Hepatic stellate cell (primary cell): ENCODE measurements at places on chromosomes 2 and 18.

DNA sequence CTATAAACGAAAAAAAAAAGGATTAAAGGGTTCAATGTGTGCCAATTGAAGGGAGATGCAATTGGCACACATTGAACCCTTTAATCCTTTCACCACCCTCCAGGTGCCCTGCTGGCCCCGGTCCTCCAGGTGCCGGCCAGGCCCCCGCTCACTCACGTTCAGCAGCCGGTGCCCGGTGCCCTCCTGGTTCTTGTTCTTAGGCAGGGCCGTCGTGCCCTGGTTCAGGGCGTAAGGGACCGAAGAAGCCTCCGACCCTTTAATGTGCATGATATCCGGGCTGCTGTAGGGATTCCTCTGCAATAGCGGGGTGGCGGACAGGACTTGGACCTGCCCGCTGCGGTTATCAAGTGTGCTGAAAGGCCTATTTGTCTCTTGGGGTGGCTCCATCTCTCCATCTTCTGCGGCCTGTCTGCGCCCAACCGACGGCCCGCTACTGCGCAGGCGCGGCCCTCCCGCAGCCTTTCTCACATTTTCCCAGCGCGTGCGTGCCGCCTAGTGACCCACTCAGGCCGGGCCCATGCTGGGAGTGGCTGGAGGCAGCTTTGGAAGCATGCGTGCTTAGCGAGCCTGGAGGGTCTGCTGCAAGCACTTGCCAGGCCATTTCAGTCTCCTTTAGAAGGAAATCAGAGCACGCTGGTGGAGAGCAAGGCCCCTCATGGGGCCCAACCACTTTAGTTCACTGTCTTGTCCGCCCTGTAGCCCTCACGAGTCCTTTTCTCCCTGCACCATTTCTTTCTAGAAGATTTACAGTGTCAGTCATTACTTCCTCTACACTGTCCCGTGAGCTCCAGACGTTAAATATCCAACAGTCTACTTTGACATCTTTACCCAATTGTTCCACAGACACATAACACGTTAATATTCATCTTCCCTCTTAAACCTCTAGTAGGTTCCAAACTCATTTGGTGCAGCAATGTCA lies 24.3 kb downstream of the TMEM237 start:
- peak; percentile 84 for DNase-seq

GRCh38 chr2:227406177-227407031 lies 18.7 kb upstream of the SCYGR1 start:
- peak; percentile 85 for DNase-seq

DNA sequence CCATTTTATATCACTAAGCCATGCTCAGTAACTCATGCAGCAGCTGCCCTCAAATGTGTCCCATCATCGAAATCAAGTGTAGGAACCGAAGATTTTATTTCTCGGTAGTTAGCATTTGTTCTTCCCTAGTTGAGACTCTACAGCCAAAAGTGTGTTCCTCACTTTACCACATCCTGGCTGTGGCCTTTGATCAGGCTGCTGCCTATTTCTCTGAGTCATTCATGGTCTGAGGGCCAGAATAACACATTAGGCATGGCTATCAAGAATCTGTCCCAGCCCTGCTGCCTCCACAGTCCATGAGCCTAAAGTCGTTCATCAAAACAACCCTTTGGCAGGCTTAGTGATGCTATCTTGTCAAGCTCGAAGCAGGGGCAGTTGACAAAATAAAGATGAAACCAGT lies 300.1 kb downstream of the TDRD15 start:
- no peak for DNase-seq

DNA sequence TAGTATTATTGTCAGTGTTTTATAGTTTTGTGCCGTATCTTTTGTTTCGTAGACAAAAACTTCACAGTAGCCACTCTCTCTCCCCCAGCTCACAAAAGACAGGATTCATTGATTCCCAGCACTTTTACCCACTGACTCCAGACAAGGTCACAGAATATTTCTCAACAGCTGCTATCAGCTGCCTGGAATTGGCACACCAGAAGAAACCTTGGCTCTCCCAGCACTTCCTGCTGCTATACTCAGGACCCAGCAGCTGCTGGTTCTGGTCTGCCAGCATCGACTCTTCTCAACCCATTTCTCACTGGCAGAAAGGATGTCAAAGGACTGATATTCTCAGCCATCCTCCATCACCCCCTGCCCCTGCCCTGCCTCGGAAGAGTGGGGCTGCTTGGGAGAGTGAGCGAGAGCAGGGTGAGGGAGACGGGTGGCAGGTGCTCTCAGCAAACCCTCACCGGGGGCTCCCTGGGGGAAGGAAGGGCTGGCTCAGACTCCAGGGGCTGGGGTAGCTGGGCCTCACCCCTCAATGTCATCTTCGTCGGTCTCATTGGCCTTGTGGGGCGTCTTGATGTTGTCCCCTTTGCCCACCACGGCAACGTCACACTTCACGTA lies 6.1 kb upstream of the OTOF start:
- no peak for DNase-seq

- no peak for DNase-seq
These were observed 142.9 kb downstream of the ASB1 start for GRCh38 chr2:238569507-238570195.

DNA sequence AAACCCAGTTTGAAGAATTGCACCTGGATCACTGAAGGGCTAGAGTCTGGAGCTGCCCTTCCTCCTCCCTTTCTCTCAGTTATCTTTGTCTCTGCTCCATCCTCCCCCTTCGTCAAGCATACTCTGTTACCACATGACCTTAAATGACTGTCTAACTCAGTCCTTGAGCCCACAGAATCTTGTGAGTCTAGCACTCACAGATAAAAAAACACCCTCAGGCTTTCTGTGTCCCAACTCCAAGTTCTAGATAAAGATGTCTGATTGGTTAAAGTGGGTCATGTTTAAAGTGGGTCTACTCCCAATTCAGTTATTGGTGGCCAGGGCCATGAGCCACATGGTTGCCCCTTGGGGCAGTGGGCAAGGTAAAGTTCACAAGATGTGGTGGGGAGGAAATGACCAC lies 53.5 kb upstream of the CYP1B1 start:
- DNase-seq: no peak

DNA sequence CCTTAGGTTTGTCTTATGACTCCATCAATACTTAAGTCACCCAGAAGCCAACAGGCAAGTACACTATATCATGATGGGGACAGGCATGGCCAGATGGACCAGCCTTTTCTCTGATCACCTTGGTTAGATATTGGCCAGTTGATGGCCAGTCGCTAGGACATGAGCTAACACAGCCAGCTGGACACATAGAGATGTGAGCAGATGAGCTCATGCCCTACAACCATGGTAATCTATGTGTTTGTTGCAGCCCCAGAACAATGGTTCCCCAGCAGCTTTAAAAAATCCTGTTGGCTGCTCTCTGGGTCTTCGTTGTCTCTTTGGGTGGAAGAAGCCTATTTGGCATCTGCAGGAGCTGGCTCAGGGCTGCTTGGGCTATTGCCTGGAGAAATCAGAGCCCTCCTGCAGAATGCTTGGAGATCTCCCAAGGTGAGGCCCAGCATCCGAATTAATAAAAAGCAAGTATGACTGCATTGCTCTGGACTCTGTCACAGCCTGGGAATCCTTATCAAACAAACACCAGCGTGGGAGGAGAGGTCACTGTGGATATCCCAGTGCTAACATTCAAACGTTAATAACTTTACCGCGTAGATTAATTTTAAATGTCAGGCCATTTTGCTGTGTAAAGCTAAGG lies 62.3 kb upstream of the KLHL29 start:
- no peak for DNase-seq

DNA sequence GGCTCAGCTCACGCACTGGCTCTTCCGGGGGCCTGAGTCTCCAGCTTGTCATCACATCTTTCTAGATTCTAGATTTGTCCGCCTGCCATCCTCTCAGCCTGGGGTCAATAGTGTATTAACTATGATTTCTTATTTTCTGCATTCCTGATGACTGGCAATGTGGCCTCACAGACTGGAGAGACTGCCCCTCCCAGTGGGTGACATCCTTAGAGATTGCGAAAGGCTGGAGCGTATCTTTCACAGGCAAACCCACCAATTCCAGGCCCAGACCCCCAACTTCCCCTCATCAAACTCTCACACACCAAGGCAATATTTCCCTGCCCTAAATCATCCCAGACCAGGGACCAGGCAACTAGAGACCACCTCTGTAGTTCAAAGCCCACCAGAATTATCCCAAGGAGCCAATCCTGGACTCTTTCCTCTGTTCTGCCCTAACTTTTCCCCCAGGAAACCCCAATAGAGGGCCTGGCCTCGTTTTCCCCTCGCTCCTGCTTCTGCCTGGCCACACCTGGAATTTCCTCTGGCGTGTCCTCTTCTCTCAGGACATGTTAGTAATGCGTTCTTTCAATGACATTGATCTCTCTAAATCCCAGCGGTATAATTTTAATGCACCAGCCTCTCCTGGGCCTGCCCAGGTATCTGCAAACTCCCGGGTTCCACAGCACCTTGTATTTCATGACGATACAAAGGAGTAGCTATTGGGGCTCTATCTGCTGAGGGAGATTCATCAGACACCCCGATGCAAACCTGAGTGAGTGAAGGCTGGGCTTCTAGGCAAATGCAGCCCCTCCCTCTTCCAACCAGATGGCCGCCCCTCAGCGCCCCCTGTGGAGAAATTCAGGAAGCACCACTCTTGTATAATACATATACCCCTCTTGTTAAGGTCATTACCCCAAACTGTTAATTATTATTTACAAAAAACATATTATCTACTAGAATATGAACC lies 2.4 kb upstream of the KCNF1 start:
- DNase-seq: no peak

DNA sequence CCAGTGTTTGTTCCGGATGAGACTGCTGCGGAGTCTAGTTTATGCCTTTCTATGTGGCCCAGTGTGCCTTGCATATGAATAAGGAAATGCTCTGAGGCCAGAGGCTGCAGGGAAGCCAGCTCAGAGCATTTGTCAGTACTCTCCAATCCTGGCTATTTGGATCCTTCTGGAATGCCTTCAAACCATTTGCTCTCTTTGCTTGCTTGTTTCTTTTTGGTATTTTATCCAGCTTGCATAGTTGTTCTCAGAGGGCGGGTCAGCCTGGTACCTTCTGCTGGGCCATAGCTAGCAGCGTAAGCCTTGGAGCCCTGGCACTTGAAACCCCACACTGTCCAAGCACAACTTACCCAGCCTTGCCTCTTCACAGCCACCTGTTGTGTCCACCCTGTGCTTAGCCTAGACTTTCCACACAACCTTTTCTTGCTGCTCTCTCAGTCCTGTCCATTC lies 20.5 kb downstream of the CENPO start:
- DNase-seq: no peak

- no peak for DNase-seq
These were observed 203.3 kb downstream of the PIEZO2 start for GRCh38 chr18:10946058-10946457.

DNA sequence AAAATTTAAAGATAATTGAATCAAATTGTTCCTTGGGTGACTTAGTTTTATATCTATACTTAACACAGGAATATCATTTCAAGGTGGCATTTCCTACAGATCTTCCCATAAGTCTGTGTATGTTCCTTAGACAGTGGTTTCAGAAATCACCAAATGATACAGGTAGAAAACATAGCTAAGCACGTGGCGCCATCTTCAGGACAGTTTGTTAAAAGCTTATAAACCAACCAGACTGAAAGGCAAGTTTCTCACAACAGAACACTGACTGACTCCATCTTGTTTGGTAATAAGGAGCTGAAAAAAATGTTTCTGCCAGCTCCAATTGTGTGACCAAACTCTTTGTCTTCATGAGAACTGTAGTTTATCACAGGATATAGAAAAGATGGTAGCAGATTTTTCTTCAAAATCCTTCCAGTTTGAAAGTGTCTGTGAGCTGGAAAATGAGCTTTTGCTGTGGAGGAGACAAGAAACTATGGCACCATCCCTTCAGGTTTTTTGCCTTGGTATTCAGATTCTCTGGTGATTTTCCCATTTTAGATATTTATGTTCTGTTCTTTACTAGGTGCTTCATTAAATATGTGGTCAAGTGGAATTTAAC lies 34.8 kb upstream of the NEUROD1 start:
- peak; percentile 25 for DNase-seq

- DNase-seq: no peak
These were observed 78.2 kb downstream of the EHBP1 start for GRCh38 chr2:62783679-62784078.

GRCh38 chr2:152051436-152051835 lies 47.4 kb downstream of the CACNB4 start:
- DNase-seq: no peak

DNA sequence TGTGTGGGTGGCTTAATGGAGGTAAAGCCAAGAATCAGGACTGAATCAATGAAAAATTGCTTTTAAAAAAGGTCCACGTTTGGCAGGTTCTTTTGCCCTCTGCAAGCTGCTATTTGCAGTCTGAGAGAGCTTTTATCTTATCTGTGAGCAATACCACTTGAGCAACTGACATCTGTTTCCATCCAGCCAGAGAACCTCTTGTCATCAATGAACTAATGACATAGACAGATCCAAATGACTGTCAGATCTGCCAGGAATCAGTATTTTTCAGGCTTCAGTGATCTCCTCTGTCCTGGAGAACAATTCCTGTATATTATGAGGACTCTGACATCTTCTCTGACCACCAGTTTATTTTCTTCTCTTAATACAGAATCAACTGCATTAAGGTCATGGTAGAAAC lies 608.1 kb downstream of the LRP1B start:
- DNase-seq: no peak

GRCh38 chr2:70999362-70999761 lies 4.7 kb upstream of the TEX261 start:
- no peak for DNase-seq

DNA sequence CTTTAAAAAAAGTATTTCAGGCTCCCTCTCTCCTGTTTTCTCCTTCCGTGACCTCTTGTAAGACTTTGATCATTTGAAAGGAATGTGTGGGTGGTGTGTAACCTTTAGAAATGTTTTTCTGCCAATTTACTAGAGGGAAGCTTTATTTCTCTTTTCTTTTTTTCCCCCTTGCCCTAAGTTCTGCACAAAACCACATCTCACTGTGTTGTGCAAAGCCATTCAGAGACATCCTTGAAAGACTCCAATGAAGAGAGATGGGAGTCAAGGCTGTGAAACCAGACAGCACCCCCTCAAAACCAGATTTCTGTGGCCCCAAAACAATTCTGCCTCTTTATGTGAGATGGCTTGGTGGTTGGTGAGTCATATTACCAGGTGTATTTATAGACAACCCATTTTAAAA lies 184.6 kb upstream of the ERBB4 start:
- no peak for DNase-seq

GRCh38 chr2:26169226-26169625 lies 3.7 kb upstream of the GAREM2 start:
- DNase-seq: no peak

- no peak for DNase-seq
These were observed 33.1 kb downstream of the PRKRA start for GRCh38 chr2:178417916-178418315.
